T-helper 2 cell treated with Interferon-gamma antibody and Interleukin-4, amounts not matched to agents 5 μg/mL and 100 μg/mL, for 36 hours (primary cell): ENCODE measurements at places on chromosomes 4 and X.

DNA sequence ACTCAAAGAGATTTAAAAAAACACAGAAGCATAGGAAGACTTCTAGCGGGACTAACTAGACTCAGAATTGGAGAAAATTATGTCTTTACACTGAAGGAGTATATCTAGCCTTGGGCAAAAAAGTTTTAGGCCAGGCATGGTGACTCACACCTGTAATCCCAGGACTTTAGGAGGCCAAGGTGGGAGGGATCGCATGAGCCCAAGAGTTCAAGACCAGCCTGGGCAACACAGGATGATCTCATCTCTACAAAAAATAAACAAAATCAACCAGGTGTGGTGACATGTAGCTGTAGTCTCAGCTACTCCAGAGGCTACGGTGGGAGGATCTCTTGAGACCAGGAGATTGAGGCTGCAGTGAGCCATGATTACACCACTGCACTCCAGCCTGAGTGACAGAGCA is 99.5 kb downstream of the NEUROG2 start:
- no peaks in the 10 kb centered on the region for H3K36me3 ChIP-seq
- no peaks in the 10 kb centered on the region for H3K4me1 ChIP-seq
- H3K4me3 ChIP-seq: no peak overlapping the region
- no peaks in the 10 kb centered on the region for H3K27me3 ChIP-seq
- no peak overlapping the region for H3K27ac ChIP-seq

DNA sequence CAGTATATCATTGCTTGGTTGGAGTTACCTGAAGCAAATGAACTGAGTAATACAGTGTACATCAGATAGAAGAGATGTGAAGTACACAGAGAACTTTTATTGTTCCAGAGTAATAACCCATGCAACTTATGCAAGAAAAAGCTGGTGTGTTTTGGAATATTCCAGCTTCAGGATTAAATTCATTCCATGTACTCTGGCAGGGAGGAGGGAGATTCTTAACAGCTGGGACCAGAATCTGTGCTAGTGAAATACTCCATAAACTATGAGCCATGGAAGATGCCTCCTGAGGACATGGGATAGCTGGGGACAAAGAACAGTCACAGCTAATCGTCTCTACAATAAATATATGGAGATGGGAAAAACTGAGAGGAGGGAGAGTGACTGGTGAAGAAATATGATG is 101.6 kb upstream of the OTUD4 start:
- H3K27me3 ChIP-seq: peaks cover 19% of the 10 kb centered on the region
- no peaks in the 10 kb centered on the region for H3K36me3 ChIP-seq
- no peak overlapping the region for H3K27ac ChIP-seq
- no peak overlapping the region for H3K4me3 ChIP-seq
- H3K4me1 ChIP-seq: no peaks in the 10 kb centered on the region
- DNase-seq: no peak

- H3K27me3 ChIP-seq: peaks cover 43% of the 10 kb centered on the region
- no peak for DNase-seq
- H3K27ac ChIP-seq: no peak within 1 kb of the TSS
- H3K36me3 ChIP-seq: no peaks in the 10 kb centered on the region
- no peak within 1 kb of the TSS for H3K4me3 ChIP-seq
- H3K4me1 ChIP-seq: peaks cover 7% of the 10 kb centered on the region
These were observed at the start of gene PDZD4 for GRCh38 chrX:153829799-153830639. TSS of gene PDZD4 (minus strand) at chrX:153830544. CDS start at chrX:153830298, 246 bp downstream.

DNA sequence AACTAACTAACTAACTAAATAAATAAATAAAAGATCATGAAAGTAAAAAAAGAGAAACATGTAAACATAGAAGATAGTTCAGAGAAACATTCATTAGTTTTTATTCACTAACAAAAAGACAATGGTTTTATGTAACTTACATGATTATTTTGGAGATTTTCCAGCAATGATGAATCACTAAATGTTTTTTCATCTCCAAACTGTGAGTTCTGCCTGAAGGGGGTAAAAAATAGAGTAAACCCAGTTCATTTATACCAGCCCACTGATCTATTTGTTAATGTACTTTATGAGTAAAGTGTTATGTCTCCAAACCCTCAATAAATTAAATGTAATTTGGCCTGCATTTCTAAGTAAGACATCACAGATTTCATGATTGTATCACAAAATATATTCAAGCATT is 101.1 kb downstream of the ATP8A1 start:
- H3K36me3 ChIP-seq: peaks cover 2% of the 10 kb centered on the region
- H3K4me3 ChIP-seq: no peak overlapping the region
- no peaks in the 10 kb centered on the region for H3K27me3 ChIP-seq

- H3K27ac ChIP-seq: no peak overlapping the region
- no peaks in the 10 kb centered on the region for H3K27me3 ChIP-seq
- DNase-seq: no peak
- H3K4me3 ChIP-seq: no peak overlapping the region
These were observed 106.2 kb downstream of the SYTL5 start for GRCh38 chrX:38112566-38112965.

DNA sequence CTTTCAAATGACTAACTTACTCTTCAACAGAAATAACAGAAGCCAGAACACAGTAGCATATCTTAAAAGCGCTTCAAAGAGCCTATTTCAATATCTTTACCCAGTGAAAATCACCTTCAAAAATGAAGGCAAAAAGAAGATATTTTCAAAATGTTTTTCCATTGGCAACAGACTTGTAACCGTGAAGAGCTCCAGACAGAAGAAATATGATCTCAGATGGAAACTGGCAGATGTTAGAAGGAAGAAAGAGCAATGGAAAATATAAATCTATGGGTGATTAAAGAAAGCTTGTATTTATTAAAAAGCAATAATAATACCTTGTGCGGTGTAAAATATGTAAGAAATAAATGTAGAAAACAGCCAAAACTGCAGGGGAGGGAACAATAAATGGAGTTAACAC is 35.7 kb downstream of the PRKG2 start:
- H3K27ac ChIP-seq: no peak overlapping the region
- H3K27me3 ChIP-seq: no peaks in the 10 kb centered on the region
- H3K36me3 ChIP-seq: no peaks in the 10 kb centered on the region
- H3K4me3 ChIP-seq: no peak overlapping the region
- H3K4me1 ChIP-seq: no peaks in the 10 kb centered on the region

DNA sequence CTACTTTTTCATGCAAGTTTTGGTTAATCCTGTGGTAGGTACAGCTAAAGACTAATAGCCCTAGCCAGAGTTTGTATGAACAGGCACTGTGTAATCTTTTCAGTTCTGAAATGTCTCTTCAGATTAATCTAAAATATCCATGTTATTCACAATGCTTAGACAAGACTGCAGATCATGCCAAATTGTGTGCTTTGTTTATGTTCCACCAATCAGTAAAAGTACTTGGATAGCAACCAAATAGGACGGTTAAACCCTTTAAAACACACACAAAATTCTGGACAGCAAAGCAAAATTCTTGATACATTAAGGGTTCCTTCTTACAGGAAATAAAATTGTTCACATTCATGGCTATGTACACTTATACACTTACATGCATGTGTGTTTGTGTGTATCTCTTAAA is 139.1 kb downstream of the KLHL13 start:
- no peaks in the 10 kb centered on the region for H3K36me3 ChIP-seq
- no peaks in the 10 kb centered on the region for H3K27me3 ChIP-seq
- no peaks in the 10 kb centered on the region for H3K4me1 ChIP-seq
- DNase-seq: no peak
- H3K4me3 ChIP-seq: no peak overlapping the region

- H3K27me3 ChIP-seq: no peaks in the 10 kb centered on the region
- peak overlapping the region; percentile 95 for H3K4me3 ChIP-seq
- peaks cover 39% of the 10 kb centered on the region for H3K4me1 ChIP-seq
These were observed 1.9 kb downstream of the TSPYL2 start for GRCh38 chrX:53084043-53084570.

DNA sequence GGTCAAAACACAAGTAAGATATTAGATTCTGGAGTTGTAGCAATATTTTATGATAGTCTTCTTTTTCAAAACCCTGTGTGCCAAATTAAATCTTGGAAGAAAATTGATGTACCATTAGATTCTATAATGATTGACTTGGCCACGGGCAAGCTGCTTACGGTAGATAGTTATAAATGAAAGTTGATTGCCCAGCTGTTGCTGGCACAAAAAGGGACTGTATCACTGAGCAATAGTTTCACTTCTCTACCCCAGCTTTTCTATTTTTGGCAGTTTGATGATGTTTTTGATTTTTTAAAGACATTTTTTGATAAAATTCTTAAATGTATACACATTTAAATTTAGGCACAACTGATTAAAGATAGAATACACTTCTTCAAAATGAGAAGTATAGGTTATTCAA is 333.3 kb downstream of the TRAM1L1 start:
- DNase-seq: no peak
- no peaks in the 10 kb centered on the region for H3K36me3 ChIP-seq
- H3K4me1 ChIP-seq: no peaks in the 10 kb centered on the region
- H3K27ac ChIP-seq: no peak overlapping the region

DNA sequence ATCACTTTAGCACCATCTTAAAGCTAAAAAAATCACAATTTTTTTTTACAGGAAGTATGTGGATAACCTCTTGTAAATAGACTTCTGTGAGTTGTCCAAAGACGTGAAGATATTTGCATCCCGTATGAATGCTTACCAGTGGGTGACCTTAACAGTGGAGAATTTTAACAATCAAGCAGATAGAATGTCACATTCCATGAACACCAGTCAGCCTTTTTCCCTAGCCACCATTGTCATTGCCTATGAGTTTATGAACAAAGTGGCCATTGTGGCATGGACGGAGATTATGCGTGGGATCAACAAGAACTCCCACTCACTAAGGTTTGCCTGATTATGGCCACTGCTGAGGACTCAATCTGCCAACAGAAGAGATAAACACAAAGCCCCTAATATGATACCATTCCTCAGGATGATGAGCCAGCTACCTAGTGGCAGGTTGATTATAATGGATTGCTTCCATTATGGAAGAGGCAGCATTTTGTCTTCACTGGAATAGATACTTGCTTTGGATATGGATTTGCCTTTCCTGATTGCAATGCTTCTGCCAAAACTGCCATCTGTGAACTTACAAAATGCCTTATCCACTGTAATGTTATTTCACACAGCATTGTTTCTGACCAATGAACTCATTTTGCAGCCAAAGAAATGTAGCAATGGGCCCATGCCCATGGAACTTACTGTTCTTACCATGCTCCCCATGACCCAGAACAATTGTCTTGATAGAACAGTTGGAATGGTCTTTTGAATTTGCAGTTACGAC is 830.9 kb upstream of the NDST4 start:
- no peaks in the 10 kb centered on the region for H3K4me1 ChIP-seq
- H3K27me3 ChIP-seq: no peaks in the 10 kb centered on the region
- no peak overlapping the region for H3K4me3 ChIP-seq
- DNase-seq: no peak

GRCh38 chr4:48603366-48604003 is 113.4 kb downstream of the ZAR1 start:
- H3K4me1 ChIP-seq: peaks cover 2% of the 10 kb centered on the region
- H3K27ac ChIP-seq: no peak overlapping the region
- H3K36me3 ChIP-seq: peaks cover 18% of the 10 kb centered on the region
- no peaks in the 10 kb centered on the region for H3K27me3 ChIP-seq

DNA sequence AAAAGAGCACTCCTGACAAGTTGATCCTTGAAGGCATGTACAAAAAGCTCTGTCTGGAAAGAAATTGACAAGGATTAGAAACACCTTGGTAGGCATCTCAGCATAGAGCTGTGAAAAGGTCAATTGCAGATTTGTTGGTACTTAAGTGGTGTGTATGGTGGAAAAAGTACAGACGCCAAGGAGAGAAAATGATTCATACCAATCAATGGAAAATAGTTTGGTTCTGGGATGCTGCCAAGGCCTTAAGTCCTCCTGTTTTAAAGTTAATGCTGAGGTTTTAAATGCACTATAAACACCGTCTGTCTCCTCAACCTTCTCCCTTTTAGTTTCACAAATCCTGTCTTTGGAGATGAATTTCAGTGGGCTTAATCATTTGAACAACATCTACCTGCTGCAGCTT is 524.1 kb downstream of the IL15 start:
- DNase-seq: no peak
- no peak overlapping the region for H3K27ac ChIP-seq
- H3K36me3 ChIP-seq: peaks cover 57% of the 10 kb centered on the region
- no peaks in the 10 kb centered on the region for H3K27me3 ChIP-seq
- no peak overlapping the region for H3K4me3 ChIP-seq

- no peak for DNase-seq
- H3K36me3 ChIP-seq: peaks cover 14% of the 10 kb centered on the region
- H3K27me3 ChIP-seq: no peaks in the 10 kb centered on the region
- peak overlapping the region; percentile 78 for H3K4me3 ChIP-seq
These were observed 1.3 kb upstream of the TSPYL2 start for GRCh38 chrX:53080628-53081580.

DNA sequence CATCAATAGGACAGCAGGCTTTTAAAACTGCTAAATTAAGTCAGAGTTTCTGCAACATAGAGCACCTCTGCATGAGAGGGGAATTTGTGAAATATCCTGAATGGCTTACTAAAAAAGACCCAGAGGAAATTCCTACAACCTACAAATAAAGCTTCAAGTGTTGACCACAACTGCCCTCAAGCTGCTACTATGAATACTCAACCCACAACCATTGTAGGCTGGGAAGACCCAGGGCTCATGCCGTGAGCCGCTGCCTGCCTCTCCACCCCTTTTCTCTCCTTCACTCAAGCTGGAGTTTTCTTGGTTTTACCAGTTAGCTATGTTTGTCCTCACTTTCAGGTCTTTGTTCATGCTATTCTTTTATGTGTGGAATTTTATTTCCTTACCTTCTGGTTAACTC is 151.6 kb downstream of the EMCN start:
- no peaks in the 10 kb centered on the region for H3K36me3 ChIP-seq

DNA sequence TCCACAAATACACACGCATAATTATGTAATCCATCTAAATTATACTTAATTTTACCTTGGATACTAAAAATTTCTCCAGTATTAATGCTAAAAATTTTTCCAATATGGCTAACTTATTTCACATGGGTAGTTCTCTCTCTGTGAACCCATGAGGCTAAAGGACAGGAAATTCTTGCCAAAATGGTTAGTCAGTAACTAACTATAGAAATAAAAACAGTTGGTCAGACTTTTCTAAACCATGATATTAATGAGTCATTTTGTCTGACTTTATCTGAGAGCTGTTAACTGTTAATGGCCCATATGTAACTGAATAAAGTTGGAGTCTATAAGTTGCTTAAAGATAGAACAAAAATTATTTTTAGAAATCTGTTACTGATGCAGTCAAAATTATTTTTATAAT is 549.4 kb downstream of the TLL1 start:
- H3K36me3 ChIP-seq: no peaks in the 10 kb centered on the region
- H3K27ac ChIP-seq: no peak overlapping the region
- DNase-seq: no peak
- no peak overlapping the region for H3K4me3 ChIP-seq

GRCh38 chr4:139746431-139747171 is 81.0 kb downstream of the MGST2 start:
- no peaks in the 10 kb centered on the region for H3K36me3 ChIP-seq
- H3K27me3 ChIP-seq: peaks cover 5% of the 10 kb centered on the region
- H3K27ac ChIP-seq: no peak overlapping the region
- no peak for DNase-seq
- H3K4me3 ChIP-seq: no peak overlapping the region
